ENCODE measurements at places on chromosomes 1 and 21. TPM values are rescaled to one million over a fixed set of nuclear protein-coding genes. Genes with fewer than 3 reads are reported as not detected.

The PADI1 gene
- not detected for total RNA-seq

DNA sequence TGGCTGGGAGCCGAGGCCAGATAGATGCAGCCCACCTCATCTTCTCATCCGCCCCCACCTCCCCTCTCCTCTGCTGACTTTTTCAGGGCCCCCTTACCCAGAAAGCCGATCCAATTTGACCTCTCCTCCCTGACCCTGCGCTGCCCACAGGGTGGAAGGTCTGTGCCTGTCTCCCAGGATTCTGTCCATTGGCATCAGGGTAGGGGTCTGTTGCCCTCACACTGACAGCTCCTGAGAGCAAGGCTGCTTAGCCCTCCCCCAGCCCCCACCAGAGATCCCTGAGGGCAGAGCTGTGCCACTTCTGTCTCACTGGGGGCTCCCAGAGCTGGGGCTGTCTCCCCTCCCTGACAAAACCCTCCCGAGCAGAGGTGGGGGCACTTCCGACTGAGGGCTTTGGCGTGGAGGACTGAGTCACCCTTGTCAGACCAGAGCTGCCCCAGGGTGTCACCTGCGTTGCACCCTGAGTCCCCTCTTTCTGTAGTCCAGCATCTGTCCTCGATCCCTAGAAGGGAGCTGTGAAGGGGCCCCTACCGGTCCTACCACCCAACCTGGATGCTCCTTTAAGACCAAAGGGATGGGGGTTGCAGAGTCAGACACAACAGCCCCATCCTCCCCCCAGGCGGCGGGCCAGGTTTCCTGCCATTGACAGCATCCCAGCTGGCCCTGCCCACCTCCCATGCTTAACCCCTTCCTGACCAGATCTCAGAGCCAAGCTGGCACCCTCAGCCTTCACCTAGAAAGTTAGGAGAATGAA lies 2.4 kb upstream of the FAM110D start:
- no peaks in the 10 kb centered on the region for H3K36me3 ChIP-seq
- peak overlapping the region; percentile 98 for H3K27ac ChIP-seq
- H3K4me3 ChIP-seq = peak overlapping the region; percentile 65
- peak; percentile 76 for DNase-seq
- peaks cover 3% of the 10 kb centered on the region for H3K27me3 ChIP-seq

- H3K36me3 ChIP-seq = no peaks in the 10 kb centered on the region
- H3K27me3 ChIP-seq = no peaks in the 10 kb centered on the region
- DNase-seq = no peak
- peaks cover 20% of the 10 kb centered on the region for H3K4me1 ChIP-seq
- peak overlapping the region; percentile 29 for H3K27ac ChIP-seq
Measured at GRCh38 chr1:6027591-6027990, 18.1 kb upstream of the KCNAB2 start.

The PRAMEF10 gene
- not detected for total RNA-seq

DNA sequence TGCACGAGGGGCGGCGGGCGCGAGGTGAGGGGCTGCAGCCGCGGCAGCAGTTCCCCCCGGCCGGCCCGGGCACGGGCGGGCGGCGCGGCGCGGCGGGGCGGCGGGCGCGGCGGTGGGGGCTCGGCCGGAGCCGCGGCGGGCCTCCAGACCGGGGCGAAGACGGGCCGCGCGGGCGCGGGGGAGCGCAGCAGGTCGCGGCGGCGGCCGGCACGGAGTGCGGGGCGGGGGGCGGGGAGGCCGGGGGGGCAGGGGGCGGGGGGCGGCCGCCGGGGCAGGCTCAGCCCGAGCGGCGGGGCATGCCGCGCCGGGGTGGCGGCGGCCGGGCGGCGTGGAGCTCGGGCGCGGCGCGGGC lies 311 bp downstream of the IRF2BP2 start:
- no peaks in the 10 kb centered on the region for H3K27me3 ChIP-seq
- DNase-seq = no peak
- H3K4me3 ChIP-seq = peak overlapping the region; percentile 87
- H3K36me3 ChIP-seq = peaks cover 45% of the 10 kb centered on the region
- H3K4me1 ChIP-seq = peaks cover 81% of the 10 kb centered on the region

DNA sequence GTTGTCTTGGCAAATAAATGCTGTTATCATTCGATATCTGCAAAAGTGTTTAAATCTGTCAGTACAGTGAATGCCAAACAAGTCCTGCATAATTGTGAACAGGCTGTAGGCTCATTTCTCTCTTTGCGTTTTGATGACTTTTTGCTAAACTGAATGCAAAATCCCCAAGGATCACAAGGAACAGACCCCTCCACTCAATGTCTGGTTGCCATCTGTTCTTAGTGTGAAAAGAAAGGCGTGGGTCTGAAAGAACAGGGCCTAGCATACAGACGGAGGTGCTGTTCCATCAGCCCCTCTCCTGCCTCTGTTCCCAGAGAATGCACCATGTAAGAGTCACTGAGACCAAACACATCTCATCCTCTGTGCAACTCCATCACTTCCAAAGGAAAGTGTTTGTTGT lies 40.4 kb downstream of the EIF2B3 start:
- H3K4me1 ChIP-seq = peaks cover 31% of the 10 kb centered on the region
- H3K27me3 ChIP-seq = no peaks in the 10 kb centered on the region
- H3K4me3 ChIP-seq = no peak overlapping the region

- DNase-seq = no peak
- H3K4me3 ChIP-seq = no peak overlapping the region
- H3K27ac ChIP-seq = no peak overlapping the region
- no peaks in the 10 kb centered on the region for H3K4me1 ChIP-seq
- no peaks in the 10 kb centered on the region for H3K27me3 ChIP-seq
- H3K36me3 ChIP-seq = no peaks in the 10 kb centered on the region
Measured at GRCh38 chr1:232212253-232212652, 417.7 kb downstream of the SIPA1L2 start.

DNA sequence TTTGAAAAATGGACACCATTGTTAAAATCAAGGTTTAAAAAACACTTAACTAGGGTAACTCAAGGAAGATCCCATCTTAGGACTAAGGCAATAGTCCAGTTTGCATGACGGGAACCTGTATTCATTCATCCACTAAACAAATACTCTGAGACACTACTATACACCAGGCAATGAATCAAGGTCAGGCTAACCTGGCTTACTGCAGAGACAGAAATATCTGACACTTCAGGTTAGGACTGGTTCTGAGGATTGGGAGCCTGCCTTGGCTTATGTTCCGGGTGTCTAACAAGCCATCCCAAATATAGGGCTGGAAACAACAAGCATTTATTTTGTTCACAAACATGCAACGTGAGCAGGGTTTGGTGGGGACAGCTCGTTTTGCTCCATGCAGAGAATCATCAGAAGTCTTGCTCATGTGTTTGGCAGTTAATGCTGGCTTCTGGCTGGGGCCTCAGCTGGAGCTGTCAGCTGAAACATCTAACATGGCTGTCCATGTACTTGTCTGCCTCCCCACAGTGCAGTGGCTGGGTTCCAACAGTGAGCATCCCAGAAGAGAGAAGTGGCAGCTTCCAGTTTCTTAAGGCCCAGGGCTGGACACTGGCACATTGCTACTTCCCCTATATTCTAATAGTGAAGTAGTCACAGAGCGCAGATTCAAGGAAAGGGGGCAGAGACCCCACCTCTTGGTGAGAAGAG lies 37.0 kb upstream of the CAMK1G start:
- H3K36me3 ChIP-seq = no peaks in the 10 kb centered on the region
- no peak overlapping the region for H3K4me3 ChIP-seq
- DNase-seq = no peak
- H3K27me3 ChIP-seq = peaks cover 17% of the 10 kb centered on the region
- peaks cover 6% of the 10 kb centered on the region for H3K4me1 ChIP-seq

The FLG gene
- total RNA-seq = not detected

GRCh38 chr21:44359396-44359795 lies 6.0 kb downstream of the TRPM2 start:
- H3K27me3 ChIP-seq = peaks cover 38% of the 10 kb centered on the region
- DNase-seq = no peak
- no peak overlapping the region for H3K27ac ChIP-seq
- no peaks in the 10 kb centered on the region for H3K36me3 ChIP-seq
- no peak overlapping the region for H3K4me3 ChIP-seq

The KRTAP12-2 gene
- total RNA-seq = not detected

DNA sequence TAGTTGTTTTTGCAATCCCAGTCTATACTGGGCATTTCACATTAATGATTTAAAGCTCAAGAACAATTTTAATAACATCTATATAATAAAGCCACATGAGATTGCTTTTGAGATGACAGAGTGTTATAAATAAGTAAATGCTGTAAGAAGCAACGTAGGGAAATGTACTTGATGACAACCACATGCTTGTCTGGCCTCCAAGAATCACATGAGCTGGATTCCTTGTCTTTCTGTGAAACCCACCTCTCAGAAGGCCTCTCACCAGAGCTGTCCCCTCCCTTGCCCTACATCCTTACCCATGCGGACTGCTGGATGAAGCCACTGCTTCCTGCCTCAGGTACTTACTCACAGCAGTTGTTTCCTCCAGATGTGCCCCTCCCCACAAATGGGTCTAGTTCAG lies 145.1 kb upstream of the CTTNBP2NL start:
- H3K4me1 ChIP-seq = peaks cover 21% of the 10 kb centered on the region
- no peak overlapping the region for H3K4me3 ChIP-seq
- DNase-seq = no peak
- no peak overlapping the region for H3K27ac ChIP-seq
- H3K27me3 ChIP-seq = no peaks in the 10 kb centered on the region
- no peaks in the 10 kb centered on the region for H3K36me3 ChIP-seq

GRCh38 chr1:209455661-209456358 lies 127.7 kb upstream of the CAMK1G start:
- no peak for DNase-seq
- peaks cover 4% of the 10 kb centered on the region for H3K4me1 ChIP-seq
- no peak overlapping the region for H3K4me3 ChIP-seq
- no peaks in the 10 kb centered on the region for H3K36me3 ChIP-seq
- no peak overlapping the region for H3K27ac ChIP-seq

- no peak overlapping the region for H3K27ac ChIP-seq
- no peaks in the 10 kb centered on the region for H3K27me3 ChIP-seq
- H3K4me3 ChIP-seq = no peak overlapping the region
Measured at GRCh38 chr1:212853658-212854057, 4.4 kb upstream of the FLVCR1 start.

DNA sequence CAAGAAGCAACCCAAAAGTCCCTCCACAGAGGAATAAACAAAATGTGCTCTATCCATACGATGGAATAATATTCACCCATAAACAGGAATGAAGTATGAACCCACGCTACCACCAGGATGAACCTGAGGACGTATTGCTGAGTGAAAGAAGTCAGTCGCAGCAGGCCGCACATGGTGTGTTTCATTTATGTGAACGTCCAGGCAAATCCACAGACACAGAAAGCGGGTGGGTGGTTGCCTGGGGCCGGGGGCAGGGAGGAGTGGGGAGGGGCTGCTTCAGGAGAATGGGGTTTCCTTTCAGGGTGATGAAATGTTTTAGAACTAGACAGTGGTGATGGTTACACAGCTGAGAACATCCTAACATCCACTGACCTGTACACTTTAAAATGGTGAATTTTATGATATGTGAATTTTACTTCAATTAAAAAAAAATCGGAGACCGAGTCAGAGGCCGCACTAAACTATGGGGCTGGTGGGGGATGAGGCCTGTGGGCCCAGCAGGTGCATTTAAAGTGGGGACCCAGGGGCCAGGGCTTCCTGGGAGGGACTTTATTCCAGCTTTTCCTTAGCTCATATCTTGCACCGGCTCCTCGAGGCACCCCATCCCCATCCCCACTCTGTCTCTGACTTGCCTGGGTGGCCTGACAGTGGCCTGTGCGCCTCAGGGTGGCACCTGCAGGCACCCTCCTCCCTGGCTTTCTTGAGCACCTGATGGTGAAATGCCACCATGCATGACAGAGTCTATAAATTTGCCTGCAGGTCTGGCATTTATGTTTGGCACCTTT lies 392.6 kb upstream of the VAMP3 start:
- H3K27ac ChIP-seq = no peak overlapping the region
- H3K4me1 ChIP-seq = peaks cover 36% of the 10 kb centered on the region
- no peak for DNase-seq
- no peak overlapping the region for H3K4me3 ChIP-seq
- H3K27me3 ChIP-seq = no peaks in the 10 kb centered on the region
